Ecto neural progenitor cell (in vitro differentiated cells): ENCODE measurements at places on chromosomes 4 and X.

- DNase-seq, result no peak
These were observed 30.2 kb upstream of the CYP4V2 start for GRCh38 chr4:186161138-186161537.

GRCh38 chr4:145545538-145546174 is 64.0 kb downstream of the SMAD1 start:
- no peak for DNase-seq

DNA sequence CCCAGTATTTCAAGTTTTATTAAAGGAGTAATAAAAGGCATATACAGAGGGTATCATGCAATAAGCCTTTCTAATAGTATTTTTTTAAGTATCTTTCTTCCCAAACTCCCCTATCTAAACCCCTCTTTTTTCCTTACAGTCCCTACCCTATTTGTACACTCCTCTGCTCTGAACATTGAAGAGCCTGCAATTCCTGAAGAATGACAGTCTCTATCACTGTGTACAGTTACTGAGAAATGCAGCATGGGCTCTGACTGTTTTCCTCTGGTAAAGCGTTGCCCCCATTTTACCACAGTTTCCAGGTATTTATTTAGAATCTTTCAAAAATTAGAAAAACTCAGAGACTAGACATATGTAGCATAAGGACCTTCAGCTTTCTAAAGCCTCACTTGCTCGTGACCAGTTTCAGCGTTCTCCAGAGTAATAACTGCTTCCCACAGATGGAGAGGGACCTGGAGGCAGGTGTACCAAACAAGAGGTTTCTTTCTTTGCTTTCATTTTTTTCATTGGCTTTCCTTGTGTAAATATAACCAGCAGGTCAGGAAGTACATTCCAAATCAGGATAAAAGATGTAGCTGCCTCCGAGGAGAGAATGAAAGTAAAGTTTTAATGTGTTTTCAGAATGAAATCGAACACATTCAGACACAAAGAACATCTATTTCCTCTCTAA is 230.8 kb downstream of the CFAP299 start:
- DNase-seq, result no peak

GRCh38 chr4:168854350-168854921 is 155.6 kb downstream of the CBR4 start:
- DNase-seq, result no peak

- no peak for DNase-seq
These were observed 76.8 kb downstream of the EVC2 start for GRCh38 chr4:5631352-5632065.

- no peak for DNase-seq
These were observed 117.1 kb upstream of the USP9X start for GRCh38 chrX:40968180-40968579.

- peak; percentile 67 for DNase-seq
These were observed 6.9 kb upstream of the WDR1 start for GRCh38 chr4:10123227-10124101.

DNA sequence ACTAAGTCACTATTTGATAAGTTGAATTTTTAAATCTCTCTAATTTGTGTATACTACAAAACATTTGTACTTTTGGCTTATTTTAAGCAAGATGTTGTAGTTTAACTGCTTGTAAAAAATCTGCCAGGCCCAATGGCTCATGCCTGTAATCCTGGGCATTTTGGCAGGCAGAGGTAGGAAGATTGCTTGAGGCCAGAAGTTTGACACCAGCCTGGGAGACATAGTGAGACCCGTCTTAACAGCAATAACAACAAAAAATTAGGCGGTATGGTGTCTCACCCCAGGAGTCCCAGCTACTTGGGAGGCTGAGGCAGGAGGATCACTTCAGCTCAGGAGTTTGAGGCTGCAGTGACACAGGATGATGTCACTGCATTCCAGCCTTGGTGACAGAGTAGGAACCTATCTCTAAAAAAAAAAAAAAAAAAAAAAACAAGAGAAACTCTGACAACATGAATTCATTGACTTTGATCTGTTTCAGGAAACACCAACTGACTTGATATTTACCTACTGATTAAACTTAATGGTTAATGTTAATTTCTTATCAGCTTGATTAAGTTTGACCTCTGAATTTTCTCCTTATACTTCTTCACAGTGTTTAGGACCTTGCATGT is 8.9 kb downstream of the FHIP1A start:
- DNase-seq, result no peak

DNA sequence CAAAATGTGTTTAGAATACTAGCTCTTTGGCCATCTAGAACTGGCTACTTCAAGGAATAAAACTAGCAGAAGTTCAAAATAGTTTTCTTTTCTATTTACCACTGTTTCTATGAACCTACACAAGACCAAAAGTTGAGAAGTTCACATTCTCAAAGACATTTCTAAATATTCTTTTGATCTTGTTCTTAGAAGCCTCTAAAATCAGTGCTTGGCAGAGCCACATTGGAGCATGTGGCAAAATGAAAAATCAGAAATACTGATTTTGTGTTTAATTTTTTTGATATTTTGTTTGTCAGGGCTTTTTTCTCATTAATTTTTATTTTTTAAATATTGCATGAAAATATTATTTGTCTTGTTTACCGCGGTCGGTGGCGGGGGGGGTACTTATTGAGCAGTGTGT is 853.8 kb upstream of the INTU start:
- DNase-seq, result no peak

- no peak for DNase-seq
These were observed 12.0 kb upstream of the UFSP2 start for GRCh38 chr4:185437809-185438208.

DNA sequence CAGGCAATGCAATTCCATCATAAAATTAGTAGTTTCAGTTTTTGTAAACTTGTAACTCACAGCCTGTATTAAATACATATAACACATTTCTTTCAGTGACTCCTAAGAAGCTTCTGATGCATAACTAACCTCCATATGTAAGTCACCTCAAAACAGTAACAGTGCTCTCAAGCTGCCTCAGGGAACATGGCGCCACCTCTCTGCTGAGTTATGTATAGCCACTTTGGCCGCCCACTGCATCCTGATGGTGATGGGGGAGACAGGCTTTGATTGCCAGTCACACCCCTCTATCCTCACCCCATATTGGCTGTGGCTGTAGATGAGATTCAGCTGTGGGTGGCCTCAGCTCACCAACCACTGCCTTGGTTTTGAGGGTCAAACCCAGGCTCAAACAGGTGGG is 54.3 kb downstream of the LRBA start:
- no peak for DNase-seq

DNA sequence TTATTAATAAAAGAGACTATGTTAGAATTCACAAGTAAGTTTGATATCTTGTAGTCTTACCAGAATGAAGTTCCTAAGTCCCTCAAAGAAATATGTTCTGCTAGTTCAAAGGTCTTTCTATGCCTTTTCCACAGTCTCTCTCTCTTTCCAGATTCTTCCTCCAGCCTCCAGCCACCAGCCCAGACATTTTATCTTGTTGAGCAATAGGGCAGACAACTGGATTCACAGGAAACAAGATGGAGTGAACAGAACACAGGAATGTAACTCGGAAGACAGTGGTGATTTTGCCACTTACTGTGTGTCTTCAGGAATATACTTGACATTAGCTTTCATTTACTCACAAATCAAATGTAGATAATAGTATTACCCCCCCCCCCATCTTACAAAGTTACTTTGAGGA is 17.1 kb upstream of the CPEB2 start:
- no peak for DNase-seq

GRCh38 chr4:4328840-4329239 is 38.8 kb downstream of the ZBTB49 start:
- DNase-seq, result no peak

GRCh38 chr4:31291238-31291637 is 571.1 kb downstream of the PCDH7 start:
- no peak for DNase-seq

DNA sequence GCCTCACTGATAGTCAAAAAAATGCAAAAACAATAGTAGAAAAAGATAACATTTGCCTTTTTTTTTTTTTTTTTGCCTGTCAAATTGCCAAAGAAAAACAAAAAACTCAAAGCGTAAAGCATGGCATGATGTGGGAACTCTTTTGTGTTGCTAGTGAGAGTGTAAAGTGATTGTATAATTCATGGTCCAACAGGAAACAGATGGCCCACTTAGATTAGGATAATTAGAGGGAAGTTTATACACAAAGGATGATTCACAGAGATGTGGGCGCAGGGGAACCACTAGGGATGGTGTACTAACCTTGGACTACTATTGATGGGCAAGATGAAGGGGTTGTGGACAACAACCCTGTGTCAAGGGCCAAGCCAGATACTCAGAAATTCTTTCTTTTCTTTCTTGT is 16.4 kb downstream of the MCUB start:
- no peak for DNase-seq

DNA sequence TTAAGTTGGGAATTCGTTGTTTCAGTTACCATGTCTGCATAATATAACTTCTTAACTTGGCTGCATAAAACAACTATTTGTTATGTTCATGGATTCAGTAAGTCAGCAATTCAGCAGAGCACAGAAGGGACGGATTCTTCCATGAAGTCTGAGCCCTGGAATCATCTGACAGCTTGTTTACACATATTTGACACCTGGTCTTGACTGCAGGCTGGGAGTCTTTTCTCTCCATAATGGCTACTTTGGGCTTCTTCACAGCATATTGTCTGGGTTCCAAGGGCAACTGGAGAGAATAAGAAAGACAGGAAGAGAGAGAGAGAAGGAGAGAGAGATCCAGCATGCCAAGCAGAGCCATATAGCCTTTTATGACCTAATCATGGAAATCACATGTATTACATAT is 23.1 kb downstream of the CENPC start:
- no peak for DNase-seq

DNA sequence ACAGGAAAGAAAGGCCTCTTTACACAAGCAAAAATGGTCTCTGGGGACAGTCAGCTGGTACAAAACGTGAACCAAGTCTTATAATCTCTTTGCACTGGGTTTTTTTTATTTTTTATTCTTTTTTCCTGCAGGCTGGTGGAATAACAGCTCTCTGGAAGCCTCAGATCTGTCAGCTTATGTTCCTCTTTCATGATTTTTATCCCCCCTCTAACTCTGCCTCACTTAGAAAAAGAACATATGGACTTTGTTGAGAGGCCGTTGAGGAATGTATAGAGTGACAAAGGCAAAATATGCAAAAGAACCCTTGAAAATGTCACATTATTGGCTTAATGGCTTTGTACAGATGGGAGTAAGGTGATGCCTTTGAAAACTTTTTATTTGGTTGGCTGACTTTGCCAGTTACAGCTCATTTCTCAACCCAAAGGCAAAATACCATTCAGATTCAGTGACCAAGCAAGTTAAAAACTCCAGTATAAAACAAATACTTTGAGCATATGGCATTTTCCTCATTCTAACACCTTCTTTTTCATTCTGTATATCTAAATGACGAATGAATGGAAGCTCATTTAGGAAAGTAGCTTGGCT is 111.1 kb downstream of the RNF150 start:
- DNase-seq, result no peak

DNA sequence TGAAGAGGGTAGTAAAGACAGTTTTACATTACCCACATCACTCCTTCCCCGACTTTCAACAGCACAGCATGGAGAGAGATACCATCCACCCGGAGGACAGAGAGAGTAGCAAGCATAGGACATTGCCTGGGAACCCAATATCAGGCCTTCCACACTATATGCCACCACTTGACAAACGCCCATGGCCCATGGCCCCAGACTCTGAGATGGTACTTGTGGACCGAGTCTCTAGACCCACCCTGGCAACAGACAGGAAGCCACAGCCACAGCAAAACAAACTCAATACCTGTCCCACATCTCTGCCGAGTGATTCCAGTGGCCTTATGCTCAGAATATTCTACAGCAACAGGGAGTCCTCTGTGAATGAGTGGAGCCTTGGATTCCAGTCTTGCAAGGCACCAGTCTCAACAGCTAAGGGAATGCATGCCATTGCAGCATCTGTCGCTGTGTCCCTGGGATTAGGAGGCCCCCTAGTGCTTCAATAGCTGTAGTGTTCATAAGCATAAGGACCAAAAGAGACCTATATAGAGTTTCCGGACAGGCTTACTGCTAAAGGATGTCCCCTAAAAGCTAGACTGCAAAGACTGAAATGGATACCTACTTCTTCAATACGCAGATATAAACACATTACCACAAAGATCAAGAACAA is 14.7 kb upstream of the CT55 start:
- peak; percentile 49 for DNase-seq

- no peak for DNase-seq
These were observed 351.5 kb upstream of the MAD2L1 start for GRCh38 chr4:120418146-120418545.

- no peak for DNase-seq
These were observed 83.4 kb downstream of the UCHL1 start for GRCh38 chr4:41339812-41340809.
